ENCODE measurements at places on chromosomes 13 and 19.

- DNase-seq, result no peak
Observed at GRCh38 chr13:45590066-45590465, 25.5 kb downstream of the ERICH6B start.

DNA sequence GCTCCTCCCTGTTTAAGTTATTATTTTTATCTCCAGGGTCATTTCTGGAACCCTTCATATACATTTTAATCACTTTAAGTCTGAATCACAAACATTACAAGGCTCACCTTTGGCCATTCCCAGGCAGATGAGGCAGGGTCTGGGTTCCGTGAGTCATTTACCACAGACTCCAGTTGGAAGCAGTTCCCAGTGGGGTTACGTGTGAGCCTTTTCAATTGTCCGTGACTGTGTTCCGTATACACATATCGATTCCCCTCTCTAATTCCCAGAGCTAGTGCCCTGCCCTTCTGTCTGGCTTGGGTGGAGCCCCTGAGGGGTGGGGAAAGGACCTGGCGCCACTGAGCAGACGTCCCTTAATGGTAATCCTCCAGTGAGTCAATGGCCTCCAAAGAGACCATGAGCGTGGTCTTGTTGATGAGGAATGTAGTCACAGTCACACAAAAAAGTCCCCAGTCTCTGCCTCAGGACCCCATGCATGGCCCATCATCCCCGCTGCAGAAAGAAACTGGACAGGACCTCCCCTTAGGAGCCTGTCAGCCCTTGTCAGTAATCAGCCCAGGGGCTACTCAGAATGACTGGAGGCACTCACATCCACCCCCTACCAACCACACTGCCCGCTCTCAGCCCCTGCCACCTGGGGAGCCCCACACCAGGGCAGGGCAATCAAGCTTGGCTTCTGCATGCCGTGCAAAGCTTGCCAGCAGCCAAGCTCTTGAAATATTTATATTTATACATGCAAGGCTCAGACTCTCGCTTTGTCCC, 144.4 kb downstream of the ZIC5 start:
- DNase-seq, result no peak

- DNase-seq, result no peak
Observed at GRCh38 chr13:91135376-91135775, 212.1 kb upstream of the MIR17HG start.

DNA sequence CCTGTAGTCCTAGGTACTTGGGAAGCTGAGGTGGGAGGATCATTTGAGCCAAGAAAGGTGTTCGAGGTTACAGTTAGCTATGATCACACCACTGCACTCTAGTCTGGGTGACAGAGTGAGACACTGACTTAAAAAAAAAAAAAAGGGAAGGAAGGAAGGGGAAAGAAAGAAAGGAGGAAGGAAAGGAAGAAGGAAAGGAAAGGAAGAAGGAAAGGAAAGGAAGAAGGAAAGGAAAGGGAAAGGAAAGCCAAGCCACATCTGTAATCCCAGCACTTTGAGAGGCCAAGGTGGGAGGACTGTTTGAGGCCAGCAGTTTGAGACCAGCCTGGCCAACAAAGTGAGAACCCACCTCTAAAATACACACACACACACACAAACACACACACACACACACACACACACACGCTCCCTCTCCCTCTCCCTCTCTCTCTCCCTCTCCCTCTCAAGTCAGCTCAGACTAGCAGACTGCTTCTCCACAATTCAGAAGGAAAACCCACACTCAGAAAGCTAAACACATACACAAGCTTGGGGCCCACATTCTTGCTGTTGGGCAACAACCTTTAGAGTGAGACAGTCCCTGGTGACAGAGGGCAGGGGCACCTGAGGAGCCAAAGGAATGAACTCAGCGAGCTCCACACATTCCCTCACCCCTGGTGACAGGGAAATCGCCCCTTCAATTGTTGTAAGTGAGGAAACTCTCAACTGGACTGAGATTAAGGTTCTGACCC, 2.7 kb downstream of the ZNF709 start:
- no peak for DNase-seq

DNA sequence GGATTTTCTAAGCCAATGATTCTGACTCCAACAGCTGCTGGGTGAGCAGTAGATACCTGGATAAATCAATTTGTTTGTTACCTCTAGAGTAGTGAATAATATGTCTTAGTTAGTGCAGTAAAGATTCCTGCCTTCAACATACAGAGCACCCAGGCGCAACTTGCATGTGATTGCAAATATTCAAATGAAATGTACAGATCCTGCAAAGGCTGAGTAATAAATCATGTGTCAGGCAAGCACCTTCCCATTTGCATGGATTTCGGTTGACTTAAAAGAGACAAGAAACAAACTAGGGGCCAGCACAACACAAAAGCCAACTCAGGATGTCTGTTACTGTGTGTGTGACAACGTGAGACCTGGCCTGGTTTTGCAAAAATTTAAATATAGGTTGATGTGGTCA, 79.7 kb downstream of the TNFSF11 start:
- DNase-seq, result no peak

- no peak for DNase-seq
Observed at GRCh38 chr13:98059276-98059675, 83.6 kb upstream of the FARP1 start.

- no peak for DNase-seq
Observed at GRCh38 chr19:18020212-18021085, 12.5 kb downstream of the ARRDC2 start.

Measured in activated CD8-positive, alpha-beta memory T cell treated with anti-CD3 and anti-CD28 coated beads for 48 hours (primary cell).